ENCODE measurements at places on chromosomes 3 and 15. TPM values are rescaled to one million over a fixed set of nuclear protein-coding genes. Genes with fewer than 3 reads are reported as not detected.

ANKRD63 gene
- not detected for polyA plus RNA-seq

GRCh38 chr3:3109407-3110298 is 521 bp downstream of the IL5RA start:
- no peak for DNase-seq

UACA gene
- 0.63 TPM for polyA plus RNA-seq

P3H2 gene
- 2.2 TPM for polyA plus RNA-seq

DNA sequence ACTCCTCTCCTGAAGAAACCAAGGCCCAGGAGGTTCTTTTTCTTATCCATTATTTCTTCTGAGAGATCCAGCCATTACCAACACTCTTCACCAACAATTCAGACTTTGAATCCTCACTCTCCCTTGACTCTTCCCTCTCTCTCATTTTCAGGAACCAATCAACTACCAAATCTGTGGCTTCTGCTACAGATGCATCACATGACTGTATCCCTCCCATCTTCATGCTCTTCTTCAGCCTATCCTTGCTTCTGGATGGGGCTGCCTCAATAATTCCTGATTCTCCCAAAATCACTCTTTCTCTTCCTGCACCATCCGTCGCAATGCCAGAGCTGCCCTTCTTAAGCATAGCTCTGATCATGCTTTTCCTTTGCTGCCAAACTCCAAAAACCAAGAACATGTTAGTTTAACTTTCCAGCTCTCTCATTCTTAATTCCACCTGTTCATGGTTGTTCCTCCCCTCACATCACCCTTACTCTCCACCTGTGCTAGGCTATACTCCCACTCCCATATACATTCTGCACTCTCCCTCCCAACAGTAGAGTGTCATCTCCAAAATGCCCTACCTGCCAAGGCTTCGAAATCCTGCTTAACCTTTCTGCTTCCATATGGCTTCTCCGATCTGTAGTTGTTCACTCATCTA is 13.5 kb downstream of the PLD1 start:
- DNase-seq = no peak

DNA sequence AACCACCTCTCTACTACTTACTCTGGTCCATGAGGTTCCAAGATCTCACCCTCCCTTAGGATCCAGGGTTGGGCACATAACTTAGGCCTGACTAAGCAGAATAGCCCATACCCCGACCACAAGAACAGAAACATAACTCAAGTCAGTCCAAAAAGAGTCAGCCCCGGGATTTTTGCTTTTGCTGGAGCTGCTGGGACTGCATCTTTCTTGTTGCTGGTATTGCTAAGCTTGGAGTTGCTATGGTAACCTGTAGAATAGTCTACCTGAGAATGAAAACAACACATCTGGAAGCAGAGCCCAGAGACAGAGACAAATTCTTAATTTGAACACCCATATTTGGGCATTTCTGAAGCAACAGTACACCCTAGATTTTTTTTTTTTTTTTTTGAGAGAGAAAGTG is 6.5 kb downstream of the RUBCN start:
- DNase-seq = no peak

DNA sequence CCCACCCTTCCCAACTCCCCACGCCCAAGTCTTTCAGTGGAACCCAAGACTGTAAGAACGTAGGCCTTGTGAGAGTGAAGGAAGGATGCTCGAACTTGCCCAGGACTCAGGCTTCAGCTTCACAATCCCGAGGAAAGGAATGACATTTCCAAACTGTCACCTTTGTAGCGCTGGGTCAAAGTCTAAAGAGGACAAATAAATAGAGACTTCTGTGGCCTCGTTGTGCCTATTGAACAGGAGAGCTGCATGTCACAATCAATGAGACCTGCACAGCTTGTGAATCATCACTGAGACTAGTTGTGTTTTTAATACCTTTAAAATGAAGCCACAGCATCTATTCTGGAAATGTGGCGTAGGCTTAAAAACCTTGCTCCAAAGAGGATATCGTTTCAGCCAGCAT is 222.8 kb upstream of the ST8SIA2 start:
- no peak for DNase-seq

PLS1 gene
- polyA plus RNA-seq = 5.4 TPM

GRCh38 chr3:184337399-184337714 is at the start of gene FAM131A:
Gene FAM131A, plus strand, starts transcription at chr3:184337600. Its CDS starts 31 bp downstream, at chr3:184337631.
- DNase-seq = no peak

- no peak for DNase-seq
Observed at GRCh38 chr3:126845920-126846715, 136.8 kb upstream of the PLXNA1 start.

BMF gene
- not detected for polyA plus RNA-seq

- DNase-seq = no peak
Observed at GRCh38 chr15:32898414-32898813, 180.6 kb downstream of the GREM1 start.

CLDN16 gene
- polyA plus RNA-seq = not detected

DNA sequence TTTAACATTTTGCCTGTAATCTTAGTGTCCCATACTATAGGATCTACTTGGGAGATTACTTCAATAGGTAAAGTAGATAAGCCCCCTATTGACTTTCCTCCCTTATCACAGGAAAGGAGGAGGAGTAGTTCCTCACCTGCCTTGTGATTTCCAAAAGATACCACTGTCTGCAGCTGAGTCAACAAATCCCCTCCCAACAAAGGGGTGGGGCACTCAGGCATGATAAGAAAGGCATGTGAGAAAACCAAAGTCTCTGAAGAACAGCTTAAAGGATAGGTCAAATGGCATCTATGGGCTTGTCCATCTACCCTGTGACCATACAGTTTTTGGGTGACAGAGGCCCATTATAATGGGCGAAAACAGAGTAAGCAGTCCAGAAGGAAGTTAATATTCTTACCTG is 71.3 kb upstream of the WNT7A start:
- DNase-seq = no peak
